ENCODE measurements at places on chromosomes 6 and 20. TPM values are rescaled to one million over a fixed set of nuclear protein-coding genes. Genes with fewer than 3 reads are reported as not detected.

GRCh38 chr6:62523630-62524029, 237.6 kb upstream of the KHDRBS2 start:
- no peak for DNase-seq

GRCh38 chr20:57347393-57347792, 3.7 kb upstream of the RAE1 start:
- no peak for DNase-seq

DNA sequence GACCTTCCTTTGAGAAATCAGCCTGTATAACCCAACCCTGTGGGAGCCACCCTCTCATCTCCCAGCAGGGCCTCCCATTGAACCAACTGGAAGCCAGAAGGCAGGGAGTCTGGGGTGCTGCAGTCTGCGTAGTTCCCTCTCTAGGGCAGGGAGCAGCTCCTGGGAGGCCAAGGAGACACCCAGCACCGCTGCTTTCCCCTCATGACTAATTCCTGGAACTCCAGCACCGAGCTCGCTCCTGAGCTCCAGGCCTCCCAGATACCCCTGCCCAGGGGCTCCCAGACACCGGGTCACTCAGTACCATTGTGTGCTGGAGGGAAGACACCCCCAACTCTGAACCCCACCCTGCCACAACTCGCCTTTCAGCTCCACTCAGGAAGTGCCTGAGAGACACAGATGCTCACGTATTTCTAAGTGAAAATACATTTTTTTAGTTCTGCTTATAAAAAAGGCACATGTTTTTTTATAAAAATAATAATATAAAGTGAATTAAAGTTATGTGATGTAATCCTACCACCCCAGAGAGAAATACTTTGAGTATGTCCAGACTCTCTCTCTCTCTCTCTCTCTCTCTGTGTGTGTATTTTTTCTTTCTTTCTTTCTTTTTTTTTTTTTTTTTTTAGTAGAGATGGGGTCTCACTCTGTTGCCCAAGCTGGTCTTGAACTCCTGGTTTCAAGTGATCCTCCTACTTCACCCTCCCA, 17.5 kb downstream of the PIM1 start:
- no peak for DNase-seq

- DNase-seq = no peak
These were observed 495.4 kb upstream of the SOX4 start for GRCh38 chr6:21098134-21098533.

DNA sequence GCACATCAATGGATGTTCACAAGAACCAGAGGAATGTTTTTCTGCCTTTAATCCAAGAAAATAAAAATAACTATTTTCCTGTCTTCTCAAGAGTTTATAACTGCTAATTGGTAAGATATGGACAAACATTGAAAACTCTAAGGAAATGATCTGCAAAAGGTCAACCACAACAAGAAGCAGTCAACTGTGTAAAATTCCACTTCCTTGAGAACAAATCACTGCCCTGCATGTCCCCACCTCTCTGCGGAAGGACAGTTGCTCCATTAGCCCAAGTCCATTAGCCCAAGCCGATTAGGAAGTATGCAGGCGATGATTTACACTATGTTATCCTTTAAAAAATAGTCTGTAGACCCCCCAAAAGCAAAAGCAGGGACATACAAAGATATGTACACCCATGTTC, 27.6 kb downstream of the SLC22A23 start:
- no peak for DNase-seq

GRCh38 chr6:138004430-138005287, 102.6 kb downstream of the PERP start:
- no peak for DNase-seq

DNA sequence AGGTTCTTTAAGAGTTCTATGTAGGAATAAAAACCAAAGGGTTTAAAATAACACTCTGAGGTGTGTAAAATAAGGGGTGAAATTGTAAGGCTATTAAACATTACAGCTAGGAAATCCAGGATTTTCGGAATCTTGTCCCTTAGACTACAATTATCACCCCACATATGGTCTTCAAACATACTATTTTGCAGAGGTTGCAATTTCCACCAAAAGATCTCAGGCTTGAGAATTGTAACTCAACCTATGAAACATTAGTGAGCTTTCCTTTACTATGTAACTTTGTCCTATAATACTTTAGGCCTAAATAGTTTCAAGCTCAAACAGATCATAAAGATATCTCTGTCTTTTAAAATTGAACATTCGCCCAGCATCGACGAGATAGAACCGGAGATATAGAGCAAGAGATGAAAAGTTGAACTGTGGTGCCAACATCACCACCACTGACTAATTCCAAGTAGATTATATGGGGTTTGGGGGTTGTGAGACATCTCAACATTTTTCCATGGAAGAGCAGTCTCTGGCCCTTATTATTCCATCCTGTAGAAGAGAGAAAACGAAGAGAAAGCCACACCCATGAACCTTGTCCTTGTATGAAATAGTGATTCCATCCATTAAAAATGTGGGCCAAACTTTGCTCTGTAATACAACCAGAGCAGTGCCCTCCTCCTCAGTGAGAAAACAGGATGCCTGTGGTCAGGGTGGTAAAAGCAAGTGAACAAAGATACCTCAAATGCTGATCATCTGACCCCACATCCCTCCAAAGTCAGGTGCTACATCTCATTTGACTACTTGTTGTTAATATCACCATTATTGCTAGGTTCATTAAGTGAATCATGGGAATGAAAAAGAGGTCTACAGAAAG, 284.5 kb upstream of the GJE1 start:
- DNase-seq = no peak

GRCh38 chr6:111669326-111669725, 63.6 kb upstream of the TRAF3IP2 start:
- no peak for DNase-seq

DNA sequence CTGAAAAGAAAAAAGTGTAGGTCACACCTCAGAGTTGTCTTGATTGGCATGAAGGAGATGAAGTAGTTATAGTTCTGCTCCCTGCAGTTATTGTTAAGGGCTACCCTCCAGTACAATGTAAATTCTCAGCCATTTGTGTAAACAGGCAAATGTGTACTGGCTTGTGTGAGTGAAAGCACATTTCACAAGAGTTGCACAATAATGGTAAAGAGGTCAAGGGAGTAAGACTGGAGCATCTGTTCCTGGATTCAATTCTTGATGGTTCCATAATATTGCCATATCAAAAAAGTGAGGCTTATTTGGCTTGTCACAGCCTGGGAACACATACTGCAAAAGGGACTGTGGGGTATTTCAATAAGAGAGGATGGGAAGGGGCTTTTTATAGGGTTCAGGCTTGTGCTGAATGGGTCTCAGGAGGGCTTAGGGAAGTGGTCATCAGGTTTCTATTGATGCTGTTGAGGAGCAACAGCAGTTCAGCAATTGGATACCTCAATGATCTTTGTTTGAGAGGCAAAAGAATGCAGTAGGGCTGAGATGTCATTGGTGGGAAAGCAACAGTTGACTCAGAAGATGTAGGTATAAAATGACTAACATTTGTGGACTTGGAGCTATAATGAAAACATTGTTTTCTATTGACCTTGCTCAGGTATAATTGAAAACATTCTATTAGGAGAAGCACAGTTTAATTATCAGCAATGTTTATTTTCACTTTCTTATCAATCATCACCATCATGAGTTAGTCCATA, 402.6 kb downstream of the BCKDHB start:
- no peak for DNase-seq

- no peak for DNase-seq
These were observed 181.2 kb upstream of the SHLD1 start for GRCh38 chr20:5569021-5569420.

GRCh38 chr6:109348226-109348625, 34.0 kb downstream of the CD164 start:
- DNase-seq = no peak

- no peak for DNase-seq
These were observed 39.1 kb upstream of the DDR1 start for GRCh38 chr6:30845183-30845582.

The TRIM31 gene
- polyA plus RNA-seq = not detected

The BPIFB1 gene
- not detected for polyA plus RNA-seq

The SFTA2 gene
- polyA plus RNA-seq = 1.1 TPM

All from right renal cortex interstitium (tissue), 3 donors.